ENCODE measurements at places on chromosomes 4 and X.

GRCh38 chr4:123031664-123032063 lies 109.3 kb upstream of the NUDT6 start:
- no peak for DNase-seq

- DNase-seq = no peak
Measured at GRCh38 chr4:128565565-128566186, 243.8 kb upstream of the JADE1 start.

DNA sequence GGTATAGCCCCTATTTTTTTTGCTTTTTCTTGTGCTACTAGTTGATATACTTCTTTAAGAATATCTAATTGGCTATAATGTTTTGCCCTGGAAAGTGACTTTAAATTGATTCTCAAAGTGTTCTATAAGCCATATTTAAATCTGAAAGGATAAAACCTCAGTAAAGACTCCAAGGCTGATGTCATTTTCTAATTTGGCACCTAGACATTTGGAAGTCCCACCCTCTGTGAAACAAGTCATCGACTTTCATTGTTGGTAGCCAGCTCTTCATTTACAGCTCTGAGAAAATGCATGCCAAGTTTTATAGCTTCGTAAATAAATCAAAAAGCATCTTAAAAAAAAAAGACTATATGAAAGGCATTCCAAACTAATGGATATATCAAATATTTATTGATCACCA lies 18.0 kb upstream of the STAG2 start:
- no peak for DNase-seq

- no peak for DNase-seq
Measured at GRCh38 chr4:65798498-65799127, 128.3 kb upstream of the EPHA5 start.

DNA sequence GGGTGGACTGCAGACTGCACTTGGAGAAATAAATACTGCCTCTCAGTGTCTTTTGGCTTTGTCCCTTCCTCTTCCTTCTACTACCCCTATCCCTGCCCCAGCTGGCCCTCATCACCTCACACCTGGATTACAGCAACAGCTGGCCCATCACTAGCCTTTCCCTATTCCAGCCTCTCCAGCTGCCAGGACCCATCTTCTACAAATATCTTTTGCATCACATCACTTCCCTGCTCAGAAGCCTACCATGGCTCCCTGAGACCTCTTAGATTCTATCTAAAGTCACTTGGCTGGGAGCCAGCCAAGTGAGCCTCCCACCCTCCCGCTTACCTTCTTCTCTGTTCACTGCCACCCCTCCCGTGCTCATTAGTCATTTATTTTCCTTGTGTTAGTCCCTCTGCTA lies 66.8 kb downstream of the TSC22D3 start:
- DNase-seq = no peak

DNA sequence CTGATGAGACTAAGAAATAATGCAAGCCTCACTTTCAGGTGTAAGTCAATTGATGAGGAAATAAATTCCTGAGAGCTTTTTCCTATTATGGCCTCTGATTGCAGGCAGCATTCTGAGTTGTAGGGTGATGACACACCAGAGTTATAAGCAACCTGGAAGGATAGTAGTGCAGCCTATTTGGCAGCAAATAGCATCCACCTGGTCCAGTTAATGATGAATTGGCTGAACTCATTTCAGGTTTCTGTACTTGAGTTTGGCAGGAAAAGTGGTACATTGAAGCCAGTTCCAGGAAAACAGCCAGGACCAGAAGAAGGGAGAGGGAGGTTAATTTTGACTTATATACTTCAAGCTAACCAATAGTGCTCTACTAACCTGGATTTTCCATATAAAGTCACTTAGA lies 316.8 kb downstream of the NAF1 start:
- DNase-seq = no peak

DNA sequence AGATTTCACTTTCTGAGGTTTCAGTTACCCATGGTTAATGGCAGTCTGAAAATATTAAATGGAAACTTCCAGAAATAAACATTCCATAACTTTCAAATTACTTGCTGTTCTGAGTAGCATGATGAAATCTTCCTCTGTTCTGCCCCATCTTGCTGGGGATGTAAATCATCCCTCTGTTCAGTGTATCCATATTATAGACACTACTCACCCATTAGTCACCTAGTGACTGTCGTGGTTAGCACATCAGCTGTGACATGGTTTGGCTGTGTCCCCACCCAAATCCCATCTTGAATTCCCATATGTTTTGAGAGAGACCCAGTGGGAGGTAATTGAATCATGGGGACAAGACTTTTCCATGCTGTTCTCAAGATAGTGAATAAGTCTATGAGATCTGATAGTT lies 125.5 kb upstream of the GIMD1 start:
- no peak for DNase-seq

GRCh38 chr4:80142394-80143306 lies 54.7 kb upstream of the PRDM8 start:
- no peak for DNase-seq

DNA sequence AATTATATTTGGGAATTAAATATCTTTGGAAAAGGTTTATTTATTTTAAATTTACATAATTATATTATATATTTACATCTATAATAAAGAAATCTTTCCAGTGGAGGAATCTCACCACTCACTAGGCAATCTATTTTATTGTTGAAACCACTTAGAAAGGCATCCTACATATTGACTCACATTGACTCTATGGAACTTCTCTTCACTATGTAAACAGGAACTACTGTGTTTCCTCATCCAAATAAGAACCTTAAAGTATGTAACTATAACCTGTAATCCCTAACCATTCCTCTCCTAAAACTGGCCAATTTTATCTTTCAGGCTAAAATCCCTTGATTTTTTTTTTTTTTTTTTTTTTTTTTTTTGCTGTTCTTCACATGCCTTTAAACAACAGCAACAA lies 268.7 kb downstream of the MAPK10 start:
- DNase-seq = no peak

DNA sequence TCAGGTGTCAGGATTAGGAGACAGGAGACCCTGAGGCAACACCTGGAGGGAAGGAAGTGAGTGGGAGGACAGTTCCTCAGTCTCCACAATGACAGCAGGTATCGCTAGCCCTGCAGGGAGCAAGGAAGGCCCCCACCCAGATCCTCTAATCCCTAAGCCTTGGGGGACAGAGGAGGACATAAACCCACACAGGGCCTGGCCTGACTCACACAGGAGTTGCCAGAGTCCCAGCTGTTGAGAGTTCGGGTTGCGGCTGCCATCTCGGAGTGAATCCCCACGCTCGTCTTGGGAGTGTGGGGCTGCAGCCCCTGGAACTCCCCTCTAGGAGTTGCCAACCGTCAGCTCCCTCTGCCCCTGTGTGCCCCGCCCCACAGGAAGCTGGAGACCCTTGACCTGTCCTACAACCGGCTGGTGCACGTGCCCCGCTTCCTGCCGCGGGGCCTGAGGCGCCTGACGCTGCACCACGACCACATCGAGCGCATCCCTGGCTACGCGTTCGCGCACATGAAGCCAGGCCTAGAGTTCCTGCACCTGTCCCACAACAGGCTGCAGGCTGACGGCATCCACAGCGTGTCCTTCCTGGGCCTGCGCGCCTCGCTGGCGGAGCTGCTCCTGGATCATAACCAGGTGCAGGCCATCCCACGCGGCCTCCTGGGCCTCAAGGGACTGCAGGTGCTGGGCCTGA lies 9.2 kb upstream of the BGN start:
- DNase-seq = no peak

- no peak for DNase-seq
Measured at GRCh38 chrX:101931136-101931487, 715 bp downstream of the ZMAT1 start.

DNA sequence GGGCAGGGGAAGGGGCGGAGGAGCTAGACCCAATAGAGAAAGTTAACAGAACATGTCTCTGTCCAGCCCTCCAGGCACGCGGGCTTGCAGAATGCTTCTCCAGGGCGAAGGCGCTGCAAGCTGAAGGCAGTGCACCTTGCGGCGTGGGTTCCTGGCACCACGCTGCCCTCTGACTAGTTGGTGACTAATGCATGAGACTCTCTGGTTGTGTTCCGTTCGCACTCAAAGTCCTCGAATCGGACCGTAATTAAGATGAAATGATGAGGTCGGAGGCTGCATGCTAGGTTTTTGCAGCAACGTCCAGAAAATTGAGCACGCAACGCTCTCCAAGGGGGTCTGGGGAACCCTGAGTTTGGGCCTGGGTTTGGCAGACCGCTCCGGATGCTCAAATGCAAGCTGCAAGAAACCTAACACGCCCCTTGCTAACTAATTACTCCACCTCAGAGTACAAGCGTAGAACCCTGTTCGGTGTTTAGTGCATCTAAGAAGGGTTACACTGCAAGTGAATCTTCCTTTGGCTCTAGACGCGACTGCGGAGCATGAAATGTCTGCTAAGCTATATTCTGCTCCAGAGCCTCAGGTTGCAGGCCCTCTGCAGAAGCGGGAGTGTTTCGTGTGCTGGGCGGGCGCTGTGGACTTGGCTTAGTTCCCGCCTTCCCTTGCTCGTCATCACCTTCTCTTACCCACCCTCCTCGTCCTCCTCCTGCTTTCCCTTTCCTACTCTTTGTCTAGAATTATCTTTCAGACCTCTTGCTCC lies 57.1 kb upstream of the NKAP start:
- no peak for DNase-seq

DNA sequence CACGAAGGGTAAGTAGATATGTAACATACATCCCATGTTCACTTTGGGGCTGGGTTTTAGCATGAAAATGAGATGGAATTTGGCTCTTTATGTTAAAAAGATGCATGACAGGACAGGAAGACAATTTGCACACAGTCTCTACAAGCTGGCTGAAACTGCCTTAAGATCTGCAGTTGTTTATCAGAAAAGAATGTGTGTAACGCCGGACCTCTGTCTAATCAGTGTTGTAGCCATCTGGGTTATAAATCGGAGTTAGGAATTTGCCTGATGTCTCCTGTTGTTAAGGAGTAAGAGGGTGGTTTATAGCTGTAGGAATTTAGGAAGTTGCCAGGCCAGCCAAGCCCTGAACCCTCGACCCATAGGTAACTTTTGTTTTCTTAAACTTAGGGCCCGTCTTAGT lies 562.9 kb upstream of the FAT1 start:
- DNase-seq = no peak

GRCh38 chr4:129823105-129823504 lies 727.2 kb downstream of the C4orf33 start:
- DNase-seq = no peak

- DNase-seq = no peak
Measured at GRCh38 chr4:108165586-108165985, 3.1 kb downstream of the LEF1 start.

DNA sequence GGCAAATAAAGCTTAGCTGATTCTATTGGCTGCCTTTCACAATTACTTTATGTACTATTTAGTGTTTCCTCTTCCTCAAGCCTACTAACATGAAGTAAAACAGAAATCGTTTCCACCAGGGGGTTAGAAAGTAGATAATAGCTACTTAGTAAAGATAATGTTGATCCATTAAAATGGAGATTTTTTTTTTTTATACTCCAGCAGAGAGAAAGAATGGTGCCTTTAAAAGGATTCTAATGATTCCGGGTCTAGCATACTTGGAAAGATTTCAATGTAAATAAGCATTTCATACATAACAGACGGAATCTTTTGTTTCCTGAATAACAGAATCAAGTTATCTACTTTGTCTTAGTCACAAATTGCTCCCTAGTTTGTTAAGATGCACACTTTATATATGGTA lies 37.1 kb downstream of the GK start:
- no peak for DNase-seq

DNA sequence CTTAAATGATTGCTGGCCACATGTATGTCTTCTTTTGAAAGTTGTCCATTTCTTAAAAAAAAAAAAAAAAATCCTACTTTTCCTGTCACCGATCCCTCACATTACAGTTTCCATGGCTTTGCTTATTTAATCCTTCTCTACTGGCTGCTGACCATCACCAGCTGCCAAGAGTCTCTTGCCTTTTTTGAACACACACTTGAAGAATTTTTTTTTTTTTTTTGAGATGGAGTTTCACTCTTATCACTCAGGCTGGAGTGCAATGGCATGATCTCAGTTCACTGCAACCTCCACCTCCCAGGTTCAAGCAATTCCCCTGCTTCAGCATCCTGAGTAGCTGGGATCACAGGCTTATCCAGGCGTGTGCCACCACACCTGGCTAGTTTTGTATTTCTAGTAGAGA lies 134.0 kb downstream of the ANXA5 start:
- no peak for DNase-seq

DNA sequence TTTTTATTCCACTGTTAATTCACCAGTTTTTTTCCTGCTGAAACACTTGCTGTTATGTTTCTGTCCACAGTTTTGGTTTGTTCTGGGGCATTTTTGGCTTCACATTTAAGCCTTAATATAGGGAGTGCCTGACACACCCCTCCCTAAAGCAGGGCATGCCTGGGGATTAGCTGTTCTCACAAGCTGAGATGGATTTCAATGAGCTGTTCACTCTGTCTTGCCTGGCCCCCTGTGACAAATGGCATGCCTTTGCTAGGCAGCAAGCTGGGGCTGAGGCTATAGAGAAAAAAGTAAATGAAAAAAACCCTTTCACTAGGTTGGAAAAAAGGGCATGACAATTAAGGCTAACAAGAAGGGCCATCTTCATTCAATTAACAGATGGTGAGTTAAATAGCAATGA lies 22.4 kb downstream of the LPAR4 start:
- DNase-seq = no peak

GRCh38 chr4:86957215-86957614 lies 22.4 kb downstream of the AFF1 start:
- DNase-seq = no peak

GRCh38 chrX:87961471-87961870 lies 443.9 kb downstream of the KLHL4 start:
- no peak for DNase-seq

DNA sequence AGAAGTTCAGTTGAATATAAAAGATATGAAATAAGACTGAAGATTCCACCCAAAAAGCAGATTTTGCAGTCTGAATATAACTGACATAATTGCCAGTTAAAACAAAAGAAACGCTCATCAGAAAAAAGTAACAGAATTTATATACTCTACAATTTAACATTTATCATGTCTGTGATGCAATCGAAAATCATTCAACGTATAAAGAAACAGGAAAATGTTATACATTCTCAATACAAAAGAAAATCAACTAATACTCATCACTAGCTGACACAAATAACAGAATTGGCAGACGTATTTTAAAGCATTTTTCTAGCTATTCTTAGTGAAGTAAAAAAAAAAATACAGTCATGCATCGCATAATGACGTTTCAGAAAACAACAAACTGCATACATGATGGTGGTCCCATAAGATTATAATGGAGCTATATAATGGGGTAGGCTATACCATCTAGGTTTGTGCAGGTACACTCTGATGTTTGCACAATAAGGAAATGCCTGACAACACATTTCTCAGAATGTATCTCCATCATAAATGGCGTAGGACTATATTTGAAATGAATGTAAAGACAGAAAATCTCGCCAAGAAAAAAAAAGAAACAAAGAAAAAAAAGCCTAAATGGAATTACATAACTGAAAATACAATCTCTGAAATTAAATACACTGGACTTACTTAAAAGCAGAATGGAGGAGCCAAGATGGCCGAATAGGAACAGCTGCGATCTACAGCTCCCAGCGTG lies 34.3 kb downstream of the OR13H1 start:
- no peak for DNase-seq

GRCh38 chr4:1654216-1654955 lies 29.7 kb downstream of the FAM53A start:
- DNase-seq = no peak
